ENCODE measurements at places on chromosomes 1 and 21.

GRCh38 chr1:118148034-118148433 lies 37.0 kb downstream of the SPAG17 start:
- DNase-seq: no peak

DNA sequence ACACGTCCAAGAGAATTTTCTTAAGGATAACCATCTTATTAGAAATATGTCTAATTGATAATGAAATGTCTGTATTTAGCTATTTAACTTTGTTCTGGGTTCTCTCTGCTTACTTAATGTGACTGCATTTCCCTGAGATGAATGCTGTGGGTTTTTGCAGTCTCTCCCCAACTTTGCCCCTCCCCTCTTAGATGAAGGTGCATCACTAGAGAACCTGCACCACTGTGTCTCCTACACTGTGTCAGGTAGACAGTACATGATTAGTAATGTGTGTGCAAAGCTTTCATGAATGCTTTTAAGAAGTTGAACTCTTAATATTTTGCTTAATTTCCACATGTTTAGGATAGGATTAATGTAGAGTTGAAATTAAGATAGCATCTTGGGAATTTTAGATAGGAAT lies 51.7 kb downstream of the LRRC8D start:
- no peak for DNase-seq

- no peak for DNase-seq
These were observed 292.9 kb downstream of the LTN1 start for GRCh38 chr21:28699596-28700259.

DNA sequence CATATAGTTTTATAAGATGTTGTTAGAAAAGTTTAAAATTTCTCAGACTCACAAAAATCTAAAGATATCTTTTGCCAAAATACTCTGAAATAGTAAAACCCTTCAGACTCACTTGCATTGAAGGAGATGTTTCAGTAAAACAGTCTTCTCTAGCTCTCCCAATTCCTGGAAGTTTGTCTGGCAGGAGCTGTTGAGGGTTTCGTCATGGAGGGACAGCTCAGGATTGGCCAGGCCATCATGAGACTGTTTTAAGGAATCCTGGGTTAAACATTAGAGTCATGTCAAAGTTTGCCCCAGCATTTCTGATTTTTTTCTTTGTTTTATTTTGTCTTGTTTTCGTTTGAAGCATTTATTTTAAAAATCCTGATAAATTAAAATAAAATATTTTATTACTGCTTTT lies 293.8 kb upstream of the PBX1 start:
- DNase-seq: no peak

GRCh38 chr1:20958430-20958829 lies 171.3 kb upstream of the HP1BP3 start:
- DNase-seq: no peak

Measured in Peyer's patch (tissue), 4 donors.